ENCODE measurements at places on chromosomes 12 and 14.

GRCh38 chr12:109962398-109962797 lies 33.8 kb downstream of the GIT2 start:
- DNase-seq, result peak; percentile 37

DNA sequence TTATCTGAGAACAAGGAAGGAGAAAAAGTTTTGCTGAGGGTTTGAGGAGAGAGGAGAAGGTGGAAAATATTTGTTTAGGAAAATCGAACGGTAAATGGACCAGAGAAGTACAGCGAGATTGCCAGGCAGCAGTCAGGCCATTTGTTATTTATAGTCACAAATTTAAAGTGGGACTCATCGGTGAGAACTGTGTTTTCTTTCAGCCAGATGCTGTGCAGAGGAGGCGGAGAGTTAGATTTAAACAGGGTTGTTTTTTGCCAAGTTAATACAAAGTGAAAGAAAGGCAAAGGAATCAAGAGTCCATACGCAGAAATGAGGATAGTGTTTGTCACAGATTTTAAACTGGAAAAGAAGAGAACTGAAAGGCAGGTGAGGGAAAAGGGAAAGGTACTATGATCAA lies 200.6 kb upstream of the CNOT2 start:
- DNase-seq, result no peak

- DNase-seq, result no peak
Observed at GRCh38 chr12:40917561-40917960, 225.3 kb downstream of the CNTN1 start.

- no peak for DNase-seq
Observed at GRCh38 chr14:58985786-58986185, 202.7 kb upstream of the DAAM1 start.

DNA sequence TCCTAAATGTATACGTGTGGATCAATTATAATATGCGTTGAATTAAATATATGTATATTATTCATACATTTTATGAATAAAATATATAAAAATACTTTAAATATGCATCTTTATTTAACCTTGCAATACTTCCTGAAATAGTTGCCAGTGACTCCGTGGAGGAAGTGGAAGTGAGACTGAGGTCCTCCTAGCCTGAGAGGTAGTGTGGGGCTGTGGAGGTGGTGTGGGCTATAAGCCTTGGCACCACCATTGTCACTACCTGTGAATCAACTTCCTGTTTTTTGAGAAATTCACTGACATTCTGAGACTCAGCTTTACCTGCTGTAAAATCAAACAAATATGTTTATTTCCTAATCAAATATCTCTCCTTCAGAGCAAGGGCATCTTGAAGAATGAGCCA lies 514.2 kb downstream of the VRK1 start:
- DNase-seq, result no peak

DNA sequence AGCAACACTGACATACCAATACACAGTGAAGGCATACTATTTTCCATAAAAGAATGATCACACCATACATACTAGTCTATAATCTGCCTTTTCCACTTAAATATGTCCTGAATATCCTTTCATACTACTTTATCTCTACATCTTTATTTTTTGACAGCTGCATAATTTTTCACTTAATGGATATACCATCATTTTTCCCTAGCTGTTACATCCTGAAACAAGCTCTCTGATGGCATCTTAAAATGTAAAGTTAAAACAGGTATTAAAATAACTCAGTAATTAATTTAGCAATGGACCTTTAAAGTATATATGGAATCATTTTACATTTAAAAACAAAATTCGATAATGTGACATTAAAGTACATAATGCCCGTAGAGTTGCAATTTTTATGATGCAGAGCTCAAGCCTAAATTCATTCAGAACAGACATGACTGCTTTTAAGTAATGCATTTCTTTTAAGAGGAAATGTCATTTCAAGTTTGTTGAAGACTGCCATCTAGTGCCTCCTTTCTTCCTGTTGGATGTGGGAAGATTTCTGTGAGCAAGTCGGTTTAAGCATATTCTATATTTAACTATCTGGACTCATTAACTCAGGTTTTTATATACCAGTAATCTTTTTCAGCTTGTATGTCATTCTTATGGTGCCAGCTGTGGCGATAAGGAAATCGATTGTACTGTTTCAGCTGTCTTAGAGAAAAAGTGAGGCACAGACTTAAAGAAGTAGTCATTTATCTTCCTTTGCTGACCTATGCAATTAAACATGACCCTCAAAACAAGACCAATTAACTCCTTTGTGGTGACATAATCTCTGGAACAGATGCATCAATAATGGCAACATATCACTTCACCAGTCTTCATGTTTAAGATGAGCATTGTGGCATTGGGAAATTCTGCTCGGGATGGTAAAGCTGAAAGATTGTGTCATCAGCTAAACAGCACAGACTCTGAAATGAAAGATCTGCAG lies 20.3 kb downstream of the PRICKLE1 start:
- DNase-seq, result peak; percentile 69

- DNase-seq, result no peak
Observed at GRCh38 chr12:113891167-113891692, 74.9 kb downstream of the RBM19 start.

GRCh38 chr12:509500-509899 lies 49.8 kb downstream of the B4GALNT3 start:
- peak; percentile 12 for DNase-seq

- DNase-seq, result no peak
Observed at GRCh38 chr12:62469704-62470103, 3.1 kb downstream of the MON2 start.

All from amniotic epithelial cell (primary cell).